Left lobe of liver (tissue), 2 donors: ENCODE measurements at places on chromosomes 11 and 22. TPM values are rescaled to one million over a fixed set of nuclear protein-coding genes. Genes with fewer than 3 reads are reported as not detected.

GRCh38 chr11:15875943-15876342, 480.4 kb downstream of the SOX6 start:
- no peak for DNase-seq

- no peak for DNase-seq
Measured at GRCh38 chr11:91133361-91133760, 910.5 kb upstream of the CHORDC1 start.

- no peak for DNase-seq
Measured at GRCh38 chr11:12111549-12112520, 1.4 kb downstream of the MICAL2 start.

The TRIM48 gene
- total RNA-seq = not detected

The FAM111B gene
- total RNA-seq = 0.23 TPM

The PATE2 gene
- total RNA-seq = not detected
